ENCODE measurements at places on chromosomes 3 and 15.

GRCh38 chr3:64798316-64798715 is 110.5 kb upstream of the ADAMTS9 start:
- no peak for DNase-seq

DNA sequence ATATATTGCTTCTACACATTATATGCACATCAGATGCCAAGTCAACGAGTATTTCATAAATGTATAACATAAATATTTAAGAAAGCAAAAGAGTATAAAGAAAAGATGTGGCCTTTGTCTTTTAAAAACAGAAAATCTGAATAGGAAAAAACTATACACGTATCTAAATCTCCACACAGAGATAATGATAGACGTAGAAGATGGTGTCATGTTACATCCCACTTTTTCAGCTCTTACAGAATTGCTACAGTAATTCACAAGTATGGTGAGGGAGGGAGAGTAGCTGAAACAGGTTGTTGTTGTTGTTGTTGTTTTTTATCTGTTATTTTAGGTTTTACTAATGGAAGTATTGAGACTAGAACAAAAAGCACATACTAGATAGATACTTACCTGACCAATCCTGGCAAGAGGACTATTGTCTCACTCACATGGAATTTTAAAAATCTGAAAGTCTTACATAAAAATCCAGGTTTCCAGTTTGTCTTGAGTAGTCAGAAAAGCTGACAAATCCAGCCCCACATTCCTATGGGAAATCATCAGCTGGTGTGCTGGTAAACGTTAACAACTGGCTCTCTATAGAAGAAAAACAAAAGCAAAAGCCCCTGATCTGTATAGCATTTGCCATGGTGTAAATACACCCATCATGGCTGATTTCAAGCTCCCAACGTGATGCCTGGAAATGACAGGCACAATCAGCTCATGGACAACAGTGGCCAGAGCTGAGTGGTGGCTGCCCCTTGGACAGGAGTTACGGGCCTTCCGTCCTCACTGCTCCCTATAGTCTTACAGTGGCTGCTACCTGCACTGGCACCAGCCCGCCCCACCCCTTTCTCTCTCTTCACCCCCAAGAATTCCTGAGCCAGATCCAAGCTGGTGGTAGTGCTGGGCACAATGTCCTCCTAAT is 47.4 kb upstream of the VGLL4 start:
- no peak for DNase-seq

DNA sequence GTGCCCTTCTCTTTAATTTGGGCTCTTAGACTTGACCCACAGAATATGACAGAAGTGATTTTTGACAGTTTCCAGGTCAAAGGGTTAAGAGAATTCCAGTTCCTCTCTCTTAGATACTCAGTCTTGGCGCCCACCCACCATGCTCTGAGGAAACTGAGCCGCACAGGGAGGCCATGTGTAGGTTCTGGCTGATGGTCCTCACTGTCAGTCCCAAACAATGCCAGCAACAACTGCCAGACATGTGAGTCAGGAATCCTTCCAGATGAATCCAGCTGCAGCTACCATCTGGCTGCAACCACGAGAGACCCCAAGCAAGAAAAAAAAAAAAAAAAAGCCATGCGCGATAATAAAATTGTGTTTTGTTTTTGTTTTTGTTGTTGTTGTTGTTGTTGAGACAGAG is 326.6 kb downstream of the MAGI1 start:
- no peak for DNase-seq

GRCh38 chr15:56383010-56383409 is 17.8 kb downstream of the TEX9 start:
- no peak for DNase-seq

Data from activated CD4-positive, alpha-beta T cell treated with anti-CD3 and anti-CD28 coated beads for 48 hours (primary cell).